ENCODE measurements at places on chromosomes 7 and 10.
A peak's percentile ranks its signal among the peaks of the same experiment; 100 is the strongest.

DNA sequence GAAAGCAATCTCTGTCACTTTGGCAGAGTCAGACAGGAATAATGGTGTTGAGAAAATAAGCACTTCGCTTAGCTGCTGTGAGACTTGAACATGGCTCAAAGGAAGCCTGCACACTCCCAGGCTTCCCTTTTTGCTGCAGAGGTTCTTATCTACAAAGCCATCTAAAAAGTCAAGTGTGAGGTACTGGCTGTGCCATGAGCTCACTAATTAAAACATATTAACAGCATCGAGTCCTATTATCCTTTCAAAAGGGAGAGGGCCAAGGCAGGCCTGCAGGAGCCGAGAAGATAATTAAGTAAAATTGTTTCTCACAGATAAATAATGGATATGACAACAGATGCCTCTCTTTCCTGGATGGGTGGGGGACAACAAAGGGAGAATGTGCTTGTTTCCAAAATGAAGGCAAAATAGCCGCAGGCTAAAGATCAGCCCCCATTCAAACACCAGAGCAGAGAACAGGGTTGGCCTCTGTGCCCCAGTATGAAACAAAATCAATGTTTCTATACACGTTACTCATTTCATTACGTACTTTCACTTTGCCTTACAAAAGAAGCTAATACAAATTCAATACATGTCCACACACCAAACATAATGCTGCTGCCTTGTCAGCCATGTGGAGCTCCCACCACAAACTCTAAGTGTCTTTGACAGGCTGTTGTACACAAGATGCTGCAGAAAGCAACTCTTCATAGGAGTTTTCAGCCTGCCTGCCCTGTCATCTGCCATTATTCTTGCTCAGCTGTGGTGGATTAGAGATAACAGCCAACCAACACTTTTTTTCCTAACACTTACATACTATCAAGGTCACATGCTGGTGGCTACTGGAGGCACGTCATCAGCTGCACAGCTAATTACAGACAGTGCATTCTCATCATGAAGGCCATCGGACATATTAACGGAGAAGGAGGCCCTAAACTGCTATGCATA is 55.3 kb downstream of the ELAPOR2 start:
- DNase-seq: no peak

DNA sequence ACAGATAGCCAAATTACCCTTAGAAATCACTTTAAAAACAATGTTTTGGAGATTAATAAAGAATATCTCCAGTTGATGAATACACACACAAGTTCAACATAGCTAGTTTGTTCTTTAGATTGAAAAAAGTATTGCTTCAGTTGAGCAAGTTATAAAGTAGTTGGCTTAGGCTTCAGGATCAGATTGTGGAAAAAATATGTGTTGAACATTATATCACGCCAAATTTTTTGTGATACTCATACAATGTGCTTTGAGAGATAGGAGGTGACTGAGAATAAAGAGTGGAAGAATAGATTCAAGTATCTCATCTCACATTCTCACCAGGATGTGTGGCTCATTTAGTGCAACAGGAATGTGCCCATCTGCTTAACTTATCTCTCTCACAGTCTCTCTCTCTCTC is 553.3 kb downstream of the HTR7 start:
- DNase-seq: no peak

- no peak for DNase-seq
Measured at GRCh38 chr10:117652228-117653169, 110.0 kb downstream of the EMX2 start.

DNA sequence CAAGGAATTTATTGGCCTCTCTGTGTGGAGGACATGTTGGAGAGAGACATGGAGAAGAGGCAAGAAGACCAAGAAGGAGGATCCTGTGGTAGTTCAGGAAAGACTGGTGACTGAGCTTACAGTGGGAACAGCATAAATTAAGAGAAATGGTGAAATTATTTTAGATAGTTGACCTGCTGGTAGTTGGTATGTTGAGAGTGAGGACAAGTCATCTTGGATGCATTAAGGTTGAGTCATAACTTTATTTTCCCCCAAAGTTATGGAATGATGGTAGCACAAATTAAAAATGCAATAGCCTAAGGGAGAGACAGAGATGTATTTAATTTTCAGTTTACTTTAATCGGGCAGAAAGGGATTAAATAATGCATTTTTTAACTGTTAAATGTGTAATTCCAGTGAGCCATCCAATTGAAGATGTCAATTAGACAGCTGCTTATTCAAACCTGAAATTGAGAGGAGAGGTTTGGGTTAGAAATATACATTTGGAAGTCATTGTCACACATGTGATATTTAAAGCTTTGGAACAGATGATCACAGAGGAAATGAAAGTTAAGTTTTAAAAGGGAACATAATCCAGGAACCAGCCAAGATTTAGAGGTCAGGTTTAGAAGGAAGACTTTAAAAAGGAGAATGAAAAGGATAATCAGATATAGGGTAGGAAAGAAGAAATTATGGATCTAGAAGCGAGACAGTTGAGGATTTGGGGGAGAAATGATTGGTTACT is 80.6 kb downstream of the DGKB start:
- no peak for DNase-seq

GRCh38 chr7:20681258-20681882 is 65.9 kb downstream of the ABCB5 start:
- no peak for DNase-seq

GRCh38 chr7:20748853-20749252 is 37.8 kb downstream of the SP8 start:
- DNase-seq: no peak

DNA sequence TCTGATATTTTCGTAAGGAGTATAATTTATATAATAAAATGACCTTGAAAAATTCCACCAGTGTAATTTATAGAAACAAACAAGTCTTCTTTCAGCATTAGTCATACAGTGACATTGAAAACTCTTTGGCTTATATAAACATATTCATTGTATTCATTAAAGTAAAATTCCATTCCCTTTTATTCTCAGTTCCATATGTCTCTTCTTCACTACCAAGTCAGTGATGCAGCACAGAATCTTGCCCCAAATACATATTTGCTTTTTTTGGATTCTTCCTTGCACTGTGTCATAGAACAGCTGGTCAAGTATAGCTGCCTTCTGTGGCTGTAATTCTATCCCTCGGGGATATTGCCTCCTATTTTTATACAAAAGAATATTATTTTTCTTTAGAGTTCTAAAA is 884.5 kb upstream of the POT1 start:
- DNase-seq: no peak

- DNase-seq: no peak
Measured at GRCh38 chr7:150003304-150003810, 129.6 kb downstream of the ATP6V0E2 start.

DNA sequence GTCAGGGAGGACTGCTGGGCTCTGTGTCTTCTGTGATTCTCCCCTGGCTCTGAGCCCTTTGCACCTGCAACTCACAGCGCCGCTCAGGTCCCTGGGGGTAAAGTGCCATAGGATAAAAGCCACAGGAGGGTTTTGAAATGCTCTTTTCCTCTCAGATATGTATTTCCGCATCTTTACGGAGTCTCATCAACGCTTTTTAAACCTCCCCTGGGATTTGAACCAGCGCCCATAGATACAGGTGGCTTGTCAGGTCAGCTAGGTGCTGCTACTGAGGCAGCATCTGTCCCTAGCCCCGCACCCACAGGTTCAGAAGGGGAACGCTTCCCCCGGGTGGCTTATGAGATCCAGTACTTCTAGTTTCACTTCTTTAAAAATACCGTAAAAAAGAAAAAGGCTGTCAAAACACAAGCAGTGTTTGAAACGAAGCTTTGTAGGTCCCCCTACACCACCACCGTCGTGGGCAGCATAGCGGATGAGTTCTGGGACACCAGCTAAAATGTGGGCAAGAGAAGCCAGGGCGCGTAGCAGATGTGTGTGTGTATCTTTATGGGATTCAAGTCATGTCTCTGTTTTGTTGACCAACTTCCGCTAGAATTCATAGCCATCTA is 173.5 kb downstream of the CUX1 start:
- DNase-seq: peak; percentile 97

GRCh38 chr7:94301024-94301586 is 93.6 kb upstream of the COL1A2 start:
- no peak for DNase-seq

GRCh38 chr10:127853868-127854768 is 38.6 kb downstream of the CLRN3 start:
- DNase-seq: peak; percentile 62

- DNase-seq: no peak
Measured at GRCh38 chr7:73832806-73833205, 2.0 kb downstream of the CLDN4 start.

DNA sequence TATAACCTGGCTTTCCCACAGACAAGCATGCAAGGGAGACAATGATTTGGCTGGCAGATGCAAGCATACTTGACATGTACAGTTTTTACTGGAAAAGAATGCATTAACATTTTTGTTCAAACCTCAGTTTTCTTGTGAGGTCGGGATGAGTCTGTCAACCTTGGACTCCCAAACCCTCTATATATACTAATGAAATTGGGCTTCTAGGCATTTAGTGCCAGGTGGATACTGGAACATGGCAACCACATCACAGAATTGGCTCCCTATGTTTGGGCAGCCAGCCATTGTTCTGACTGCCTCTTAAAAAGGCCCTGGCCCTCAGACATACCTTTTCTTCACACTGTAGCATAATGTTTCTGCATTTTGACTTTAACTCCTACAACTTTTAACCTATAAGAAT is 39.1 kb downstream of the CDK6 start:
- DNase-seq: no peak

- no peak for DNase-seq
Measured at GRCh38 chr7:131905471-131905973, 349.1 kb upstream of the PODXL start.

DNA sequence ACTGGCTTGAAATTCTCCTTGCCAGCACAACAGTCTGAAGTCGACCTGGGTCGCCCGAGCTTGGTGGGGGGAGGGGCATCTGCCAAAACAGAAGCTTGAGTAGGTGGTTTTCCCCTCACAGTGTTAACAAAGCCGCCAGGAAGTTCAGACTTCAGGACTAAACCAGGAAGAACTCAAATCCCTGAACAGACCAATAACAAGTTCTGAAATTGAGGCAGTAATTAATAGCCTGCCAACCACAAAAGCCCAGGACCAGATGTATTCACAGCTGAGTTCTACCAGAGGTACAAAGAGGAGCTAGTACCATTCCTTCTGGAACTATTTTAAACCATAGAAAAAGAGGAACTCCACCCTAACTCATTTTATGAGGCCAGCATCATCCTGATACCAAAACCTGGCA is 45.3 kb downstream of the LRRC72 start:
- no peak for DNase-seq

DNA sequence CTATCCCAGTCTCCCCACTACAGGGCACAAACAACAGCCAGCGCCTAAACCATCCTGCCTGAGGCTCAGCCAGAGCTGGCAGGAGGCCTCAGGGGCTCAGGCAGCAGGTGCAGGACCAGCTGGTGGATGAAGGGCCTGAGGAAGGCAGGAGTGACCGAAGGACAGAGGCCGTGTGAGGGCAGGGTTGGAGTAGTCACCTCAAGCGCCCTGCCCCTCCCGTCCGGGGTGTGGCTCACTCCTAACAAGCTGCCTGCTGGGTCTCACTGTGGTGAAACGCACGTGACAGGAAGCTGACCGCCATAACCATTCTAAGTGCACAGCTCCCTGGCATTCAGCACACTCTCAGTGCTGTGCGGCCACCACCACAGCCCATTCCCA is 281.1 kb downstream of the ELFN1 start:
- DNase-seq: no peak

- peak; percentile 93 for DNase-seq
Measured at GRCh38 chr7:98641646-98642500, 24.8 kb downstream of the NPTX2 start.

DNA sequence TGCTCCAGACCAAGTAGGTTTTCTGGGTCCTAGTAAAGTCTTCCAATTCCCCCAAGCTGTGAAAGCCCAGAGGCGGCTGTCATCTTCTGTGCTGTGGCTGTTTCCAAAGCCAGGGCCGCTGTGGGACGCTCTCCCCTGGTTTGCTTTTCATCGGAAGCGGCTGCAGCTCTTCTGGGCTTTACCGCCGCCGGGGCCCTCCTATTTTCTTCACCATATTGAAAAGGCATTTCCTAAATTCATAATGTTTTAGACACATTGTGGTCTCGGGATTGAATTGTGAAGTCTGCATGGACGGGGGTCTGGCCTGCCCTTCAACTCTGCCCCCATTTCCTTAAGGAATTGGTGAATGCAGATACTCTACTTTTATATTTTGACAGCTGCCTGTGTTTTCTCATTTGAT is 551.4 kb upstream of the MGMT start:
- DNase-seq: no peak

DNA sequence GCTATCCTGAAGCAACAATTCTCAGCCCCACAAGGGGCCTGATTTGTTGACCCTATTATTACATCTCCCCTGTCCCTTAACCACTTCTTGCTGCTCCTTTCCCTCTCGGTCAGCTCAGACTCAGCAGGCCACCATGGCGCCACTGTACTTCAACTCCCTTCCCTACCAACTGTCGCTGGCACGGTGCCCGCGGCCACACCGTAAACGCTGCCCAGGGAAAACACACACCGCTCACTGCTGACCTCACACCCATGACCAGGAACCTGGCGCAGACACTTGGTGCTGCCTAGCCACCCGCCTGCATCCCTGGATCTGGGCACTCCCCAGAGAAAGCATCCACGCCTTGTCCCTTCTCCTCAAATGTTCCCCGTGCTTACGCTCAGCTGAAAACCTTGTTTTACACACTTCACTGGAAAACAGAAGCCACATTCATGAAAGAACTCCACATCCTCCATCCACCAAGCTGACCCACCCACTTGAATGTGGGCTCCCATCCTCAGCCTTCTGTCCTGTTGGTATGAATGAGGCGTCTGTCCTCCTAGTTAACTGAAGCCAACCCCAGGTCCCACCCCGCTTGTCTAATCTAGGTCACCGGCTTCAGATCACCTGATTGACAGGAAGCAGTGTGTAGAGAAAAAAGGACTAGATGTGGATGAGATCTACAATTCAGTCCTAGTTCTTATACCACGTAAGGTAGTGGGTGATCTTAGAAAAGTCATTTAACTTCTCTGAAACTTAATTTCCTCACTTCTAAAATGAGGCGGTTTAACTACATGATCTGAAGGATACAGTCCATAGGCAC is 28.5 kb upstream of the CRYGN start:
- DNase-seq: no peak

DNA sequence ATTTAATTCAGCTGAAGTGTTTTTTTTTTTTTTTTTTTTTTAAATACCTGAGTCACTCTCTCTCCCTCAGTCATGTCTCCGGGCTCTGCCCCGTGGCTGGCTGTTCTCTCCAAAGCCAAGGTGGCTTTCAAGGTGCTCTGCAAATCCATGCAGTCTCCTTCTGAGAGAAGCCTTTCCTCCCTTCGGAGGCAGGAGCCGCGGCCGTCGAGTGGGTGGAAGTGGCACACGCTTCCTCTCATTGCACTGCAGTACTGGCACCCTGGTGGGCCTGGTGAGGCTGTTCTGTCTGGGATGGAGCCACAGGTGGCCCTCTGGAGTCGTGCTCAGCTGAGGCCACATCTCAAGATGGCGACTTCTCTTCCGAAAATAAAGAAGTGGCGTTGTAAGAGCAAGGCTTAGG is 221.8 kb downstream of the GLRX3 start:
- DNase-seq: no peak

GRCh38 chr7:33221390-33221789 is 92.0 kb downstream of the BBS9 start:
- DNase-seq: no peak

- DNase-seq: no peak
Measured at GRCh38 chr7:494259-494687, 25.4 kb downstream of the PDGFA start.

GRCh38 chr7:78473571-78474301 is 675.2 kb downstream of the PHTF2 start:
- DNase-seq: no peak

GRCh38 chr7:20260223-20260622 is 43.0 kb upstream of the MACC1 start:
- DNase-seq: no peak

Data from RPMI8226 (cell line).